ENCODE measurements at places on chromosomes 6 and 20. TPM values are rescaled to one million over a fixed set of nuclear protein-coding genes. Genes with fewer than 3 reads are reported as not detected.

DNA sequence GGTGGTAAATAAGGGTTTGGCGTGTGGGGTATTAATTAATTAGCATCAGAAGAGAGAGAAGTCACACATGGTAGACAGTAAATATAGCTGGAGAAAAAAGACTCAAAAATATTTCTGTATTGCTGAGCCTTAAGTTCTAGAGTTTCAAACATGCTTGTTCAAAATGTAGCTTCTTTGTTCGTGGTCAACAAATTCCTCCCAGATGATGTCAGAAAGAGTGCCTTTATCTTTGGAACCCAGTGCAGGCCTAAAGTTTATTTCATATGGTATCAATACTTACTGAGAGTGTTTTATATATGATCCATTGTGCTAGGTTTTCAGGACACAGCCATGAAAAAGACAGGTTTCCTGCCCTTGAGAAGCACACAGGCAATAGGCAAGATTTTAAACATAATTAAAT lies 18.3 kb downstream of the MARCKS start:
- H3K27ac ChIP-seq: no peak overlapping the region
- DNase-seq: no peak
- H3K36me3 ChIP-seq: no peaks in the 10 kb centered on the region
- H3K4me1 ChIP-seq: peaks cover 6% of the 10 kb centered on the region
- H3K4me3 ChIP-seq: no peak overlapping the region

GRCh38 chr6:57013521-57013926 lies 33.0 kb upstream of the KIAA1586 start:
- no peak overlapping the region for H3K4me3 ChIP-seq
- no peak for DNase-seq
- H3K27me3 ChIP-seq: no peaks in the 10 kb centered on the region

Gene PSORS1C1
- total RNA-seq: not detected

Gene MRPS18A
- total RNA-seq: 32.4 TPM

DNA sequence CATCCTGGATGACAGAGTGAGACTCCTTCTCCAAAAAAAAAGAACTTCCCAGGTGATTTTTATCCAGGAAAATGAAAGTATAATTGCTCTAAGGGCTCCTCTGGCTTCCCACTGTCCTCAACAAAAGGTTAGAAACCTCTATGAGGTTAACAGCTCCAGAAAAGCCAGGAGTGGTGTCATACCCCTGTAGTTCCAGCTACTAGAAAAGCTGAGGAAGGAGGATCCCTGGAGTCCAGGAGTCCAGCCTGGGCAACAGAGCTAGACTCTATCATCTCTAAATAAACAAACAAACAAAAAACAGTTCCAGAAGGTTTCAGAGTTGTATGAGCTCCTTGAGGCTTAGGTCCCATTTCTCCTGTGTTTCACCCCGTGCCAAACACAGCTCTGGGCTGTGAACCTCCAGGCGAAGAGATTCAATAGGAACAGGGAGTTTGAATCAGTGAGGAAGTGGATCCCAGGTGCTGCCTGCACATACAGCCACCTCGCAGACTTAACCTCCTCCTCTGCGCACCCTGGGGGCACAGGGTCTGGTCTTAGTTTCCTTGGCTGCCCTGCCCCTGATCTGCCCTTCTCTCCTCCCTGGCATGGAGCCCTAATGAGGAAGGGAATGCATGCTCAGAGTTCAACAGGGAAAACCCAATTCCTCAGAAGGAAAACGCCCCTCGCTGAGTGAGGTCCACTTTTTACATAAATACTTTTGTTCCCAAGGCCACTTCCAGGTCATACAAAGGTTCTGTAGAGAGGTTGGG lies 31.0 kb downstream of the ZC3H12D start:
- H3K27ac ChIP-seq: no peak overlapping the region
- DNase-seq: no peak
- H3K4me1 ChIP-seq: no peaks in the 10 kb centered on the region
- no peak overlapping the region for H3K4me3 ChIP-seq
- H3K36me3 ChIP-seq: peaks cover 55% of the 10 kb centered on the region
- no peaks in the 10 kb centered on the region for H3K27me3 ChIP-seq

- H3K36me3 ChIP-seq: peaks cover 26% of the 10 kb centered on the region
- H3K27me3 ChIP-seq: no peaks in the 10 kb centered on the region
- no peak for DNase-seq
- no peak overlapping the region for H3K4me3 ChIP-seq
- peaks cover 20% of the 10 kb centered on the region for H3K4me1 ChIP-seq
- H3K27ac ChIP-seq: no peak overlapping the region
These were observed 15.7 kb downstream of the ATG5 start for GRCh38 chr6:106309766-106310373.

GRCh38 chr20:49980140-49981008 lies 2.4 kb upstream of the SNAI1 start:
- H3K4me3 ChIP-seq: no peak overlapping the region
- no peaks in the 10 kb centered on the region for H3K36me3 ChIP-seq
- no peak overlapping the region for H3K27ac ChIP-seq
- H3K27me3 ChIP-seq: no peaks in the 10 kb centered on the region
- H3K4me1 ChIP-seq: peaks cover 20% of the 10 kb centered on the region
- no peak for DNase-seq

- no peak for DNase-seq
- no peaks in the 10 kb centered on the region for H3K27me3 ChIP-seq
- no peaks in the 10 kb centered on the region for H3K36me3 ChIP-seq
- no peak overlapping the region for H3K27ac ChIP-seq
- no peaks in the 10 kb centered on the region for H3K4me1 ChIP-seq
These were observed 450.9 kb downstream of the GJA1 start for GRCh38 chr6:121886223-121886830.

DNA sequence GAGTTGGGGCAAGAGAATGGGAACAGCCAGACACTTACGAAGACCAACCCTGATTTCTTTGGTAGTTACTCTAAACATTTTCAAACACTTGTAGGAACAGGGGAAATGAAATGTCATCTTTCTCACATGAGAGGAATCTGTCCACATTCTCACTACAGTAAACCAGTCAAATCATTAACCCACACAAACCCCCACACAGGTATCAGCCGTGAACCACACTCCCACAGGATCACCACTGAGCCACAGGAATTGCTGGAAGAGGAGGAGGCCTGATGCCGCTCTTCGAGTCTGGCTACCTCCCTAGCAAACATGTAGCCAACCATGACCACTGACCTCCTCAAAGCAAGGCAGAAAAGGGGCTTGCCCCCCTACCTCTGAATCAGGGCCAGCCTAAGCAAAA lies 6.9 kb upstream of the RSPO3 start:
- no peak overlapping the region for H3K4me3 ChIP-seq
- no peaks in the 10 kb centered on the region for H3K27me3 ChIP-seq
- no peaks in the 10 kb centered on the region for H3K4me1 ChIP-seq
- no peaks in the 10 kb centered on the region for H3K36me3 ChIP-seq
- no peak for DNase-seq

DNA sequence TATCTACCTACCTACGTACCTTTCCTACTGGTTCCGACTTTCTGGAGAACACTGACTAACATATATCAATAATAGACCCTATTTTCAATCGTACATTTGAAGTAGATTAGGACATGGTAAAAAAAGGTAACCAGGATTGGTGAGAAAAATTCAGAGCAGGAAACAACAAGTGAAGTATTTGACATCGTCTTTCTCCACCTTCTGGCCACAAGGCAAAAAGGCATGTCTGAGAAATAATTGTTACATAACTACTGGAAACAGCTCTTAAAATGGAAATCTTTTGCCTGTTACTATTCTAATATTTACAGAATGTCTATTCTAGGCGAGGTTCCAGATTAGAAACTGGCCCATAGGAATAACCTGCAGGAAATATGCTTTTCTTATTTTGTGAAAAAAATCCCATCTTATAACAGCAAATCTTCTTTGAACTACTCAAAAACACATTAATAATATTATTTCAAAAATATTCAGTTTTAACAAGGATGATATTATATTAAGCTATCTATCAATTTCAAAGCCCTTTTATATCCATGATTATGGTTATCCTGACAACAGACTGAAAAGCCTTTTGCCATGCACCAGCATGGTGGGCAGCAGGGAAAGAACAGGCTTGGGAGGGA lies 80.8 kb downstream of the RCAN2 start:
- no peaks in the 10 kb centered on the region for H3K36me3 ChIP-seq
- H3K27ac ChIP-seq: no peak overlapping the region
- H3K4me1 ChIP-seq: no peaks in the 10 kb centered on the region
